Ammon's horn (tissue), 1 donor: ENCODE measurements at places on chromosomes 13 and 19.

DNA sequence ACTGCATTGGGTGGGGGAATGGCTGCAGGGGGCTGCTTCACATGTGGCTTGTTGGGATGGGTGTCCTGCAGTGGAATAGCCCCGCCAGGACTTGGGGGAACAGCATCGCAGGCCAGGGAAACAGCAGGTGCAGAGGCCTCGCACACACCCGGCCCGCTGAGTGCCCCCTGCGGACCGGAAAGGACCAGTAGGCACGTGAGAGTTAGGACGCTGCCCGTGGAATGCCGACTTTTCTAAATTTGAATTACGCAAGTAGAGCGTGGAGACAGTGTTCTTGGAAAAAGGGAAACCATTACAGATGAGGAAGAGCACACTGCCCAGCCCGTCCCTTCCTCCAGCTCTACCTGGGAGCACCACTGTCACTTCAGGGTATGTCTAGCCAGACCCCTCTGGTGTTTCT, 11.5 kb downstream of the DNM2 start:
- no peak for DNase-seq

DNA sequence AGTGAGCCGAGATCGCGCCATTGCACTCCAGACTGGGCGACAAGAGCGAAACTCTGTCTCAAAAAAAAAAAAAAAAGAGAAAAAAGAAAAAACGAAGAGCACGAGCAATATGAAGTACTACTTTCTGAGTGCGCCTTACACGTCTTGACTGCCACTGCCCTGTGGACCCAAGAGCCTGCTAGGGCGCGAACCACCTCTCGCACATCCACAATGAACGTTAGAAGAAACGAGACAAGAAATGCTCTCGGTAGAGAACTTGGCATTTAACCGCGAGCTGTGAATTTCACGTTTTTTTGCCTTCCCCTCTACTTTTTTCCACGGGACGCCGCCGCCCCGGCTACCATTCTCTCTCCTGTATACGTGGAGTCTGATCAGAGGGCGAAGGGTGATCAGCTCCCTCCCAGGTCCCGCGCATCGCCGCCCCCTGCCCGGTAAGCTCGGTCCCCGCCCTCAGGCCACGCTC, 454 bp downstream of the TIMM44 start:
- no peak for DNase-seq

DNA sequence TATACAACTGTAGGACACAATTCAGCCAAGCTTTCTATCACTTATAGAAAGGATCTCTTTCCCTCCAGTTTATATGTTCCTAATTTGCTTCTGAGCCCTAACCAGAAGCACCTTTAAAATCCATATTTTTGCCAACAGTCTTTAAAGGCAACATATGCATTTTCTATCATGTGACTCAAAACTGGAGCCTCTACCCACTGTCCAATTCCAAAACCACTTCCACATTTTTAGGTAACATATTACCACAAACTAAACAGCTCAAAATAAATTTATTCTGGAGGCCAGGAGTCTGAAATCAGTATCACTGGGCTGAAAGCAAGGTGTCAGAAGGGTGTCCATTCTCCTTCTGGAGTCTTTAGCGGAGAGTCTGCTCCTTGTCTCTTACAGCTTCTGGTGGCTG, 15.9 kb upstream of the EFNB2 start:
- DNase-seq, result no peak

DNA sequence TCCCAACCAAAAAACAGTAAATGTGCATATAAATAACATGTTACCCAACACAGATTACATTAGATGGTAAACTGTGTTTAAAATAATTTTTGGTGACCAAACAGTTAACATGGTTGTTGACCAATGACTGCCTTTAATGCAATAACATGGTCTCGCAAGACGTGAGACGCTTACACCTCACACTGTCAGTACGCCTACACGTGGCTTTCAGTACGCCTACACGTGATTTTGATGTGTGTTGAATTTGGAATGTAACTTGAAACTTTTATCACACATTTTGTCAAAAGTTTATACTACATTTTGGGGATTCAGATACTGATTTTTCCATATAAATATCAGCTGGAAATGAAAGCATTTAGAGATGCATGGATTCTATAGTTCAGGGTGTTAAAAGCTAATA, 32.0 kb downstream of the SLC7A9 start:
- DNase-seq, result no peak

GRCh38 chr19:54256250-54257115, 590 bp downstream of the LILRB5 start:
- DNase-seq, result no peak

DNA sequence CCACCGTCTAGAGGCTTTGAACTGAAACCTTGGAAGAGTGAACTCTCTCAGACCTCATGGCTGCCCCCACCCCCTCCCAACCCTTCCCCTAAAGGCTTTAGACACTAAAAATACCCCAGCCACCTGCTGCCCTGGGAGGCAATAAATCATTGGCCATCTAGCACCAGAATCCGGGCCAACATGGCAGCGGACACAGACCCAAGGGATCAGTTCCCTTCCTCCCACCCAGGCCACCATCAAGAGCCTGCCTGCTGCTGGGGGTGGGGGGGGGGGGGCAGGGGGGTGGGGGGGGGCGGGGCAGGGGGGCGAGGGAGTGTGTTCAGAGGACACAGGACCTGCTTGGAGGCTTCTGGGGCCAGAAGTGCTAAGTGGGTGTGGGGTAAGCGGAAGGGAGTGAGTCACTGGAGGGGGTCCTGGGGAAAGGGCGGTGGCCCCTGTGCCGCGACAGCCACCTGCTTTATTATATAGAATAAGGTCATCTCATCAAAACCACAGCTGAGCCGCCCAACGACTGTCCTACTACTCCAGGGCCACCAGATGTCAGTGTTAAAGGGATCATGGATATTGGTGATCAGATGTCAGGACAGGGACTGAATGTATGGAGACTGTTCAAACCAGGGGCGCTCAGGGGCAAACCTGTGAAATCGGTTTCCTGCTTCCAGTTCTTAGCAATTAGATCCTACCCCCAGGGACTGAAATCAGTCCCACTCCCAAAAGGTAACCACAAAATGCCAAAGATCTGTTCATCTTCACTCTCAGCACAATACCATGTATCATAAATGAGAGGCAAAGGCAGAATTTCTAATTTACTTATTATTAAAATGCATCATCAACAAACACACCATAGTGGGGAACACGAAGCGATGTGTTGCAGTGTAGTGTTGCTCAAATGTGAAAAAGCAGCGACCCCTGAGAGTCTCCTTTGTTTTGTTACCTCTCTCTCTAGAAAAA, 24.3 kb downstream of the ARL11 start:
- peak; percentile 33 for DNase-seq

- no peak for DNase-seq
Observed at GRCh38 chr19:49690079-49690655, 749 bp upstream of the CPT1C start.

GRCh38 chr19:48867123-48867745, 1.2 kb downstream of the PLEKHA4 start:
- no peak for DNase-seq

DNA sequence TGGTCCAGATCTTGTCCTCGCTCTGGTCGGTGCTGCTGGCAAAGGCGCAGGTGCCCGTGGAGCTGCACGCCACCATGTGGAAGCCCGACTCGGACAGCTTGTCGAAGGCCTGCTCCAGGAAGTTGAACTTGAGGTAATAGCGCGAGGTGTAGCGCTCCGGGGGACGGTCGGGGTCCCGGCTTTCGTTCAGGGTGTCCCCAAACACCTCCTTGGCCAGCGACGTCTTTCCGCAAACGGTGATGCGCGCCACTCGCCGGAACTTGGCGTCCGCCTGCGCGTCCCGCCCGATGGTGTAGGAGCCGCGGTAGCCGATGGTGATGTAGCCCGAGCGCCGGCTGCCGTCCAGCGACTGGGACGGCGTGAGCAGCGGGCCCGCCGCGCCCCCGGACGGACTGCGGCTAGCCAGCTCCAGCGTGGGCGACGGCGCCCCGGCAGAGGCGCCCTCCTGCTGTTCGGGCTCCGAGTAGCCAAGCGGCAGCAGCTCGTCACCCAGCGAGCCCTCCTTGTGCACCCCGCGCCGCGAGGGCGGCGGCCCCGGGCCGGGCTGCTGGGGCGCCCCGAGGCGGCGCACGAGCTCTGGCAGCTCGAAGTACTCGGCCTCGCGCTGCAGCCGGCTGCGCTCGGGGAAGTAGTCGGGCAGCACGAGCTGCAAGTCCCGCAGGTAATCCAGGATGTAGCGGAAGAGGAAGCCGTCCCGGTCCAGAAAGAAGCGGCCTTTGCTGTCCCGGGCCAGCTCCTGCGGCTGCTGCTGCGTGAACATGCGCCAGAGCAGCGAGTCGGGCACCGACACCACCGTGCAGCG, 801 bp downstream of the KCTD12 start:
- peak; percentile 65 for DNase-seq

GRCh38 chr13:104586051-104586746, 1520.0 kb upstream of the SLC10A2 start:
- no peak for DNase-seq

DNA sequence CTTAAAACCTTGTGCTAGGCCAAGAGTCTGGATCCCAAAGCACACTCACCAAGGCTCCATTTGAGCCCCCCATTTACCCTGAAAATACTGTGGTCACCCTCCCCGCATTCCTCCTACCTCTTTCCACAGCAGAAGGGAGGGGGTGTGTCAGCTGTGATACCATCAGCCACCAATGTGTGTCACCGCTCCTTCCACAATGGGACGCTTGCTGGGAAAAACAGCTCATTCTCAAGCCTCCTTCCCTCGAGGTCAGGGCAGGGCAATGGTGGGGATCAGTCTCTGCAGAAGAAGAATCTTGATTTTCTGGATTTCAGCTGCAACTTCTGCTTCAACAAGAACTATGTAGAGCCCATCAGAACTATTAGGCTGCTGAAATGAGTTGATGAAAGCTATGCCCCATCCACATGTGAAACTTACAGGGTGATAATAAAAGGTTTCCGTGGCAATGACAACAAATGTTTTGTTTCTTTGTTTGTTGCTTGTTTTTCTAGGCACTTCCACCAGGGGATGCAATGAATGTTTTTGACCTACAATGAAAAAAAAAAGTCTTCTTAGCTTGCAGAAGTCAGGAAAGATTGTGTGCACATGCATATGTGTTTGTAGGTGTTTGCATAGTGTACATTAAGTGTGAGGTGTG, 26.4 kb upstream of the ZNF507 start:
- peak; percentile 63 for DNase-seq

DNA sequence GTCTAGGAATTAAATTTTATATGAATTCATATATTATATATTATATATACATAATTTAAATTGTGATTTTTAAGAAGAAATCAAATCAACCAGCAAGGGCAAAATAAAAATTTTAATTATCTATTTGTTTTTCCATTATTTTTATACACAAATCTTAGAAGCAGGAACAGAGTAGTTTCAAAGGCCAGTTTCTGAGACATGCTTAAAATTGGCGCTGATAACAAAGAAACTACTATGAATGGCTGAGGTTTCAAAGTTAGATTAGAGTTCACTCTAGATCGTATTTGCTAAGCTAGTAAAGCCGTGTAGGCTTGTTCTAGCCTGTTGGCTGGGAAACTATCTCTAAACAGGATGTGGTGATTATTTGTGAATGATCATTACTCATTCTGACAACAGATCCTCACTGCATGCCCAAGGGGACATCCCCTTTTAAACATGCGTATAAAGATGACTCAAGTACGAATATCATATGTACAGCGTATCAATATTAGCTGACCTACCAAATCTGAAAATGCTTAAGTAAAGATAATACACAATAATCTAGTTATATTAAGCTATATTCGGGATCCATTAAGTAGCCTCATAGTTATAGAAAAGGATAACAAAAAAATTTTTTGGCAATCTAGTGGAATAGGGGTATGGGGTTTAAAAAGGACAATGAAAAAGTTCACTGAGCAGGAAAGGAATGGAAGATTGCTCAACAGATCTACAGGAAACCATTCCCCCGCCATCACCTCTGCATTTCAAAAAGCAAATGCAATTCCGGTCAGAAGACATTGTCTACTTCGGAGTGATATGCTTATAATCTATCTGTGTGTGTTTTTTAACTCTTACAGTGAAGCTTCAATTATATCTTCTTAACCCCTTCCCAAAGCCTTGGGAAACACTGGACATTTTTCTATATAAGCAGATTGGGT, 150.1 kb downstream of the SHISA2 start:
- no peak for DNase-seq

DNA sequence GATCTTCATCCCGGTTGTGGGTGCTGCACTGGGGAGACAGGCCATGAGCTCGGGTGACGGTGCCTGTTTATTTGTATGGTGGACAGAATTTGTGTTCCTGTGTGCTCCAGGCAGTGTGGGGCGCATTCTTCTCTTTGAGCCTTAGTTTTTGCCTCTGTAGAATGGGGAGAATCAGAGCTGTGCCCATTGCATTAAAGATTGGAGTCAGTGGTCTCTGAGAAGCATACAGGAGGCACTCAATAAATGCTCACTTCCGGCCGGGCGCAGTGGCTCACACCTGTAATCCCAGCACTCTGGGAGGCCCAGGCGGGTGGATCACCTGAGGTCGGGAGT, 23.0 kb downstream of the NFIC start:
- DNase-seq, result no peak

GRCh38 chr19:55632463-55632834, 8.1 kb upstream of the ZNF784 start:
- DNase-seq, result peak; percentile 96

GRCh38 chr13:111954661-111955411, 112.1 kb upstream of the SOX1 start:
- DNase-seq, result no peak

GRCh38 chr19:35112995-35113688, 2.5 kb upstream of the FXYD3 start:
- no peak for DNase-seq

DNA sequence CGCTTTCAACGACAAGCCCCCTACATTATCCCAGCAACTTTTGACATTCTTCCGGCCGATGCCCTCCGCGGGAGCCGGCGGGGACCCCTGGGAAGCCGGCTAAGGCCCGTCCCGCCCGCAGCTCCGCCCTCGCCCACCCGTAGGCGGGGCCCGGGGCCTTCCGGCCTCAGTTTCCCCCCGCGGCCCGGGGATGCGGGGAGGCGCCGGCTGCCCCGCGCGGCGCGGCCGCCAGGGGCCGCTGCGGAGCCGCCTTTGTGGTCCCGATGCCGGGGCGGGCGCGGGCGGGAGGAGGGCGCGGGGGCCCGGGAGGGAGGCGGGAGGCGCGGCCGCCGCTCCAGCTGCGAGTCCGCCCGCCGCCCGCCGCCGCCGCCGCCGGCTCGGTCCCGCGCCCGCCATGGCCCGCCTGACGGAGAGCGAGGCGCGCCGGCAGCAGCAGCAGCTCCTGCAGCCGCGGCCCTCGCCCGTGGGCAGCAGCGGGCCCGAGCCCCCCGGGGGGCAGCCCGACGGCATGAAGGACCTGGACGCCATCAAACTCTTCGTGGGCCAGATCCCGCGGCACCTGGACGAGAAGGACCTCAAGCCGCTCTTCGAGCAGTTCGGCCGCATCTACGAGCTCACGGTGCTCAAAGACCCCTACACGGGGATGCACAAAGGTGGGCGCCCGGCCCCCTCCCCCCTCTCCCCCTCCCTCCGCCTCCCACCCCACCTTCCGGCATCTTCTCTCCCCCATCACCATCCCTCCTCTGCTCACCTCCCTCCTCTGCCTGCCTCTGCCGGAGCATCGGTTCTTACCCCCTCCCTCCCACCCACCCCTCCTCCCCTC, at the start of gene CELF5:
Gene CELF5, plus strand, starts transcription at position 316 of the 823 bp plus-strand sequence. Its CDS starts 79 bp downstream, at position 395.
- peak; percentile 42 for DNase-seq

DNA sequence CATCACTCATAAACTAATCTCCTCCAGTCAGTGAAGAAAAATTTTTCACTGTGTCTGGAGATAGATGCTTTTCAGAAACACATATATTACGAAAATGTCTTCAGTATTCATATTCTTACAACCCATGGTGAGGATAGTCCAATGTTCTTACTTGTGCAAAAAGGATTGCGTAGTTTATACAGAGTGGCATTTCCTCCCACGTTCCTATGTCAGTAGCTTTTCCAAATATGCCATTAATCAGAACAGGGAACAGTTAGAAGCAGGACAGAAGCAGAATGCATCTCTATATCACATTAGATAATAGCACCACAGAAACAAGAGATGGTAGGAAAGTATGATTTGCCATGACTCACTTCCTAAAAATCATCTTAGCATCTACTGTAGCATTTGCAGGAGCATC, 282.9 kb downstream of the SLITRK5 start:
- no peak for DNase-seq
